ENCODE measurements at places on chromosomes 11 and 22.
A peak's percentile ranks its signal among the peaks of the same experiment; 100 is the strongest.

- DNase-seq = no peak
Measured at GRCh38 chr11:77322926-77323590, 21.6 kb upstream of the GDPD4 start.

DNA sequence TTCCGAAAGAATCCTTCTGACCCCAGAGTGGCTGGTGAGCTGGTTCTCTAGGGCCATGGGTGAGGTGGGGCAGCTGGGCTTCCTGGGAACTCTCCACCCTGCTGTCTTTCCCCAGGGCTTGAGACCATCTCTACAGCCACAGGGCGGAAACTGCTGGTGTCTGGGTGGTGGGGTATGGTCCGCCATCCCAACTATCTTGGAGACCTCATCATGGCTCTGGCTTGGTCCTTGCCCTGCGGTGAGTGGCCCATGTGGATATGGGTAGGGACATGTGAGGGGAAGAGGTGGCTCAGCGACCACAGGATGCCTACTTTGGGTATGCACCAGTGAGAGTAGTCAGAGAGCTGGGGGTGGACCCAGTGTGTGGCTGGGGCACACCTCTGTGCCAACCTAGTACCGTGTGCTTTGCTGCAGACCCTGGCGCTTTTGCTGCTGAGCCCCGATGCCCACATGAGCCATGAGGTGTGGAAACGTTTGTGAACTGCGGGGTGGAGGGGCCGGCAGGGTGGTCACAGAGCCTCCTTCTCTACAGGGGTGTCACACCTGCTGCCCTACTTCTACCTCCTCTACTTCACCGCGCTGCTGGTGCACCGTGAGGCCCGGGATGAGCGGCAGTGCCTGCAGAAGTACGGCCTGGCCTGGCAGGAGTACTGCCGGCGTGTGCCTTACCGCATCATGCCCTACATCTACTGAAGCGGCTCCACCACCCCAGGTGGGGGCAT is 2.0 kb downstream of the ZNHIT2 start:
- no peak for DNase-seq

DNA sequence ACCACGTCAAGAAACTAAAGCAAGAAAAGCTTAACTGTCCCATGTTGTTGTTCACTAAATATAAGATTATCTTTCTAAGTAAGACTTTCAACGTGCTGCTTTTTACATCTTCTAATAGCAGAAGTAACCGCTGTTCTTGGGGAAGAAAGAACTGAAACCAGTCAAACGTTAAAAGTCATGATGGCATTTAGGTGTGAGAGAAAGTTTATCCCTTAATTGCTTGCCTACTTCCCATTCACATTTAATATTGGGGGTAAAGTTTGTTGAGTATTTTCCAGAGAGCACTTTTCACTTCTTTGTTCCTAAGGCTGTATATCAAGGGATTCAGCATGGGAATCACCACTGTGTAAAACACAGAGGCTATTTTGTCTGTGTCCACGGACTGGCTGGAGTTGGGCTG is 970 bp downstream of the OR5B21 start:
- DNase-seq = no peak

- DNase-seq = no peak
Measured at GRCh38 chr11:38498721-38499120, 1900.7 kb upstream of the RAG2 start.

- peak; percentile 38 for DNase-seq
Measured at GRCh38 chr22:46604306-46604690, 15.9 kb upstream of the GRAMD4 start.

DNA sequence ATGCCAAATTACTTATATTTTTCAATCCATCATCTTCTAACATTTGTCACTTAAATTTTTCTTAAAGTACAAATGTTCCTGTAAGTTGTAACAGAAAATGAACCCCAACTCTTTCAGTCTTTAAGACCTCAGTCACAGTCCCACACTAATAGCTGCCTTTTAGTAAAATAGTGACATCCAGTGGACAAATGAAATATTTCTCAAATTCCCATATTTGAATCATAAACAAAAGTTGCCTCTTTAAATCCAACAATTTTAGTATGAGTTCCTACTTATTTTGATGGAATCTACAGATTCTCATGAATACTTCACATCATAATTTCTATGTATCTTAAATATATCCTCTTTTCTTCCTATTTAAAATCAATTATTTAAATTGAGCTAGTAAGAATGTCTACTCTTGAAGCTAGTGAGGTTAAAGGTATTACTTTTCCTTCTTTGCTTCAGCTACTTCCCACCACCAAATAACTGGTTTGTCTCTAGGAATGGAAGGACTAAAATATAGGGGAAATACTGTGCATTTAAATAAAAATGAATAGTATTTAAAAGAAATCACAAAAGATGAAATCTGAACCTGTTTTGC is 9.2 kb downstream of the LIN7C start:
- peak; percentile 25 for DNase-seq

DNA sequence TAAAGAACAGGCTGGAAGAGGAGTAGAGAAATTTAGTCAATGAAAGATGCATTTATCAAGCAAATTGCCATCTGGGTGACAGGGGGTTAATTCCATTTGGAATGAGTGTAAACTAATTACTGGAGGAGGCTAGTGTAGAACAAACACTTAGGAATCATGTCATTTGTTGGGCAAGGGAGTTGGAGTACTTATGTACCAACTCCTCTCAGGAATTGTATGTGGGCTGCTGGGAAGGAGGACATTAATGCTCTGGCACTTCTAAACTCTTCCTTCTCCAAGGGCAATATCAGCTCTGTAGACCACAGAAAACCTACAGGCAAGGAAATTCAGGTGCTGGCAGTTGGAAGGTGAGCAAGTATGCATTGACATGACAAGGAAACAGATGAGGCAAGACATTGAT is 141.0 kb downstream of the MSANTD4 start:
- no peak for DNase-seq

DNA sequence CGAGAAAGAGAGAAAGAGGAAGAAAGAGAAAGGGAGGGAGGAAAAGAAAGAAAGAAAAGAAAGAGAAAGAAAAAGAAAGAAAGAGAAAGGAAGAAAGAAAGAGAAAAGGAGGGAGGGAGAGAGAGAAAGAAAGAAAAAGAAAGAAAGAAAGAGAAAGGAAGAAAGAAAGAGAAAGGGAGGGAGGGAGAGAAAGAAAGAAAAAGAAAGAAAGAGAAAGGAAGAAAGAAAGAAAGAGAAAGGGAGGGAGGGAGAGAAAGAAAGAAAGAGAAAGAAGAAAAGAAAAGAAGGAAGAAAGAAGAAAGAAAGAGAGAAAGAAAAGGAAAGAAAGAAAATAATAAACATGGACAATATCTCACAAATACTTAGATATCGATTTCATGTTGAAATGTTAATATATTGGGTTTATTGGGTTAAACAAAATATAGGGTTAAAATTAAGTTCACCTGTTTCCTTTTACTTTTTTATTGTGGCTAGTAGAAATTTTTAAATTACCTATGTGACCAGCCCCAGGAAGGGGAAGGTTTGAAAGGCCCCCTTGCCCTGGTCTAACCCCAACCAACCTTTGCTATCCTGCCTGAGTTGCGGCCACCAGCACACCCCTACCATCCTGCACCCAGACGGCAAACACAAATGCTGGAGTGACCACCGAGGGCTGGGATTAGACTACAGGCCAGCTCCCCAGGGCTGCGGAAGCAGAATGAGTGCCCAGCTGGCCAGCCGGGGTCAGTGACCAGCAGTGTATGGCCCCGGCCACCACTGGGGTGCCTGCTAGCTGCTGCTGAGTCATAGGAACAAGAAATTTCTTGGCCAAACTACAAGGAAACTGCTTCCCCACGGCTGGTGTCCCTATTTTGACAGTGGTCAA is 81.0 kb upstream of the FGF3 start:
- no peak for DNase-seq

- DNase-seq = no peak
Measured at GRCh38 chr11:39724404-39724803, 1735.0 kb downstream of the LRRC4C start.

GRCh38 chr22:44033694-44034093 is 9.6 kb downstream of the PARVB start:
- DNase-seq = no peak

DNA sequence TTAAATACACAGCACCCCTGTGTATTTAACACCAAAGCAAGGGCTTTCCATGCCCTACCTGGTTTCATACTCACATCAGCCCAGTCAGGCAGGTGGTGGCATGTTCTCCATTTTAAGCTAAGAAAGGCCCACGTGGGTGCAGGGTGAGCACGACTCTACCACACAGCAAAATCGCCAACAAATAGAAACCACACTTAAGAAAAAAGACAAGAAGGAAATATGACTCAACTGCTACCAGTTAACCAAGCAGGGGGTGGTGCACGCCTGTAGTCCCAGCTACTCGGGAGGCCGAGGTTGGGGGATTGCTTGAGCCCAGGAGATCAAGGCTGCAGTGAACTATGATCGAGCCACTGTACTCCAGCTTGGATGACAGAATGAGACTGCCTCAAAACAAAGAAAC is 35.2 kb upstream of the TFIP11 start:
- DNase-seq = peak; percentile 29

DNA sequence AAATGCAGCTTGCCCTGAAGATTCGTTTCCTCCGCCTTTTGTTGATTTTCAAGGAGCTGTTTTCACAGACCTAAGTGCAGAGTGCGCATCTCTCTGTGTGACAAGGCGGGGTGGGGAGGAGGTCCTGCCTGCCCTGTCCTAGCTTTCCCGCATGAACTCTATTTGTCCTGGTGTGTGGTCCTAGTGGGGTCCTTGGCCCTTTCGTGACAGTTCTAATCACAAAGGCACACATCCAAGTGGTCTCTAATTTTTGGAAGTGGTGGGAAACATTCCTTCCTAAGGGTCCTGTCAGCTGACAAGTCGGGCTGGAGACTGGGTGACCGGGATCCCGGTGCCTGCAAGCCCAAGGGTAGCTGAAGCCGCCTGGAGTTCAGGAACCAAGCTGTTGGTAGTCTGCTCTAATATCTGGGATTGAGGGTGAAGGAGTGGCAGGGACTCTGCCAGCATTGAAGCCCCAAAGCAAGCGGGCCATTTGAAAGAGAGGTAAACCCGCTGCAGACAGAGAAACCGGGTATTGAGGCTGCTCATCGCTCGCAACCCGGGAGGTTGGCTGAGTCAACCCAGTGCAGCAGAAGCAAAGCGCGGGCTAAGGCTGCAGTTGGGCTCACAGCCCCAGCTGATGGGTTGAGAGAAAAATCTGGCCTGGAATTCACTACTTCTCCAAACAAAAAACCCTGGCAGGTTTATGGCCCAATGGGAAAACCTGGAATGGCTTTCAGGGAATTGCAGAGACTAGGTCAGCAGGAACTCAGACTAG is 28.1 kb upstream of the FBXO3 start:
- no peak for DNase-seq

DNA sequence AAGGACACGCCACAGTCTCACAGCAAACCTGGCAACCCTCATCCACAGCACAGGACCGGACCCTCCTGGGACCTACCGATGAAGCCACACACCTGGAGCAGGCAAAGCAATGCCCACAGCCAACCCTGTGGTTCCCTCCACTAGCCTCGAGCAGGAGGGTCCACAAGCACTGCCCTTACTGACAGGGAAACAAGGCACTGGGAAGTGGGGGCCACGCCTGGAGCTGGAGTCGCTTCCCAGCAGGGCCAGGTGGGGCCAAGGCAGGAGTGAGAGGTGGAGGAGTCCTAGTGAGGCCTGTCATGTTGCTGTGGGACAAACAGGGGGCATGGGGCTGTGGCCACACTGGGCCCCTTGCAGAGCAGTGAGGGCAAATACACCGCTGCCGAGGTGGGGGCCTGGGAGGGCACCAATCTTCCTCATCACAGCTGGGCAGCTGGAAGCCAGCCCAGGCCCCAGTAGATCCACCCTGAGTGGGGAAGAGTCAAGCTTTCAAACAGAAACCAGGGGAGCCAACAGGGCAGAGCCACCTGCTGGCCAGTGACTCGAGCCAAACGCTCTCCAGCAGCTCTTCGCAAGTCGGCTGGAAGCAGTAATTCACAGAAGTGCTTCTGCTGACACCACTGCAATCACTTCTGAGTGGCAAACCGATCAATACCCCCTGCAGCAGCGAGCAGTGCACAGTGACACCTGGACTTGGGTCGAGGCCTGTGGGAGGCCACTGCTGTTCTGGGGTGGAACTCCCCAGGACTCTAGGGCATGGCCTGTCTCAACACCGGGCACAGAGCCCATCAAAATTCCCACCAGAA is 13.7 kb downstream of the SULT4A1 start:
- no peak for DNase-seq

- DNase-seq = no peak
Measured at GRCh38 chr11:62504158-62504973, 42.2 kb downstream of the AHNAK start.

DNA sequence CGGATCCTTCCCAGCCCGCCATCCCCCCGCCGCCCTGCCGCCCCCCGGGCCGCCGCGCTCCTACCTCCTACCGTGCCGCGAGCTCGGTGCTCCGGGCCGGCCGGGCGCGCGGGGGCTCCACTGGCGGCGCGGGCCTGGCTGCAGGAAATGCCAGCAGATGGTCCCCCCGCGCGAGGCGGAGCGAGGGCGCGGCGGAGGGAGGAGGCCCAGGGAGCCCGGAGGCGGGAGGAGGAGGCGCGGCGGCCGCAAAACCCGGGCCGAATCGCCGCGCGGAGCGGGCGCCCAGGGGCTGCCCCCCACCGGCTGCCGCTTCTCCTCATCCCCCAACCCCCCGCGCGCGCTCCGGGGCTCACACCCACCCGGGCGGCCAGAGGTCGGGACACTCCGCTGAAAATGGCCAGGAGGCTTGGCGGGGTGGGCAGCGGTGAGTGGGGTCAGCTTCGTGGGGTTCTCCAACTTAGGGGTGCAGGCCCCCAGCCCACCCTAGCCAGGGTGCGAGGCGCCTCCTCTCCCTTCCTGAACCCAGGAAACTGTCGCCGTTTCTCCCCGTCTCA is at the start of gene OSBPL5:
OSBPL5 (minus strand) TSS at position 159 of the 554 bp plus-strand sequence. CDS start 36,162 bp downstream, outside the sequence.
- DNase-seq = peak; percentile 30

DNA sequence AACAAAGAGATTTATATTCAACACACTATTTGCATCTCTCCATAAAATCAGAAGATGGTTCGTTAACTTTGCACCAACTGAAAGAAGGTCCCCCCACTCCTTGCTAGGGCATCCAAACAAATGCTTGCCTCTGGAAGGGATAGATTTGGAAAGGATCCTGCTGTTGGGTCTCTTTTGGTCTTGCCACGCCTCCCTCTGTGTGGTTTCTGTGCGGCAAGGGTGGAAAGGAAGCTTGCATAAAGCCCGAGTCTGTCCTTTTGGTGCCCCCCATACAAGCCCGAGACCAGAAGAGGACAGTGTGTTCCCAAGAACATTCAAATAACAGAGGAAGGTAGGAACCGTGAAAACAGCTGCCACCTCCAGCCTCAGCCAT is 15.1 kb downstream of the SCGB1A1 start:
- no peak for DNase-seq

DNA sequence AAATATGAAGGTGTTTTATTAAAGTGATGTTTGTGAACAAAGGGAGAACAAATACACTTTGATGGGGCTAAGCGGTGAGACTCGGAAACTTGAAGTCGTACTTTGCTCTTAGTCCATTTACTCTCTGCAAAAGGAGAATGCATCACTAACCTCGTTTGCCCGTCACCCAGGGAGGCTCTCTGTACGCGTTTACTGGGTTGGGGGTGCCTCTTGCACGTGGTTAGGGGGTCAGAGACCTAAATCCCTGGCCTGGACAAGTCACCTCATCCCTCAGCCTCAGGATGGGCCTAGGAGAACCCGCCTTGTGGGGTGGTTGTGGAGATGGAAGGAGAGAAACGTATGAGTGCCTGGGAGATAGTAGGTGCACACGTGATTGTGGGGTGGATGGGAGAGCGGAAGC is 803 bp upstream of the IFT27 start:
- no peak for DNase-seq
